ENCODE measurements at places on chromosomes 4 and X.

DNA sequence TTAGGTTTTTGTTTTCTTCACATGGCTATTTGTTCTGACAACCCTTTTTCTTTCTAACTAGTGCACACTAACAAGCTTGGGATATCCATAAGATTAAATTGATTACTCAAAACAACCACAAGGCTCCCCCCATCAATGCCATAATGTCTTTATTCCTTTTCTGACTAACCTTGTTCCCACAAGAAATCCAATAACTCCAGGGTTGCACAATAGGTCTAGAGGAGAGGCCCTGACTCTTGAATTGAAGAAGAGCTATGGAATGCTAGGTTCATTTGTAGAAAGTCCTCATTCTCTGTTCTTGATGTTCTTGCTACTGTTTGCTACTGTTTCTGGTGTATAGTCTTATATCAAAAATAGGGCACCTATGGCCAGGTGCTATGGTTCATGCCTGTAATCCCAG is 71.0 kb downstream of the PRRG1 start:
- DNase-seq: no peak

DNA sequence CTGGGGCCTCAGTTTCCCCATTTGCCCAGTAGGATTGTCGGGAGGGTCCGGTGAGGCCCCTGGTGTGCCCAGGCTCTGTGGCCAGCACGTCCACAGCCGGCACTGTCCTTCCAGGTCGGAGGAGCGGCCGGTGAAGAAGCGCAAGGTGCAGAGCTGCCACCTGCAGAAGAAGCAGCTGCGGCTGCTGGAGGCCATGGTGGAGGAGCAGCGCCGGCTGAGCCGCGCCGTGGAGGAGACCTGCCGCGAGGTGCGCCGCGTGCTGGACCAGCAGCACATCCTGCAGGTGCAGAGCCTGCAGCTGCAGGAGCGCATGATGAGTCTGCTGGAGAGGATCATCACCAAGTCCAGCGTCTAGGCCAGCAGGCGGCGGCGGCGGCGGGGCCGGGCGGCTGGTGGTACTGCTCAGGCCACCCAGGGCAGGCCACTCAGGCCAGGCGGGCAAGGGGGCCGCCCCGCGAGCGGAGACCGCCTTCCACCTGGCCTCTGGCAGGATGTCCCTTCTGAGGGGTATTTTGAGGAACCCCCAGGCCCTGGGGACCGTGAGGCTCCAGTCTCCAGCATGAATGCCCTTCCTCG is 6.7 kb downstream of the MSANTD1 start:
- DNase-seq: no peak

- DNase-seq: peak; percentile 1
Observed at GRCh38 chrX:32408389-32408788, 803.0 kb downstream of the DMD start.

GRCh38 chrX:134846042-134846441 is 144.7 kb upstream of the SMIM10 start:
- no peak for DNase-seq

DNA sequence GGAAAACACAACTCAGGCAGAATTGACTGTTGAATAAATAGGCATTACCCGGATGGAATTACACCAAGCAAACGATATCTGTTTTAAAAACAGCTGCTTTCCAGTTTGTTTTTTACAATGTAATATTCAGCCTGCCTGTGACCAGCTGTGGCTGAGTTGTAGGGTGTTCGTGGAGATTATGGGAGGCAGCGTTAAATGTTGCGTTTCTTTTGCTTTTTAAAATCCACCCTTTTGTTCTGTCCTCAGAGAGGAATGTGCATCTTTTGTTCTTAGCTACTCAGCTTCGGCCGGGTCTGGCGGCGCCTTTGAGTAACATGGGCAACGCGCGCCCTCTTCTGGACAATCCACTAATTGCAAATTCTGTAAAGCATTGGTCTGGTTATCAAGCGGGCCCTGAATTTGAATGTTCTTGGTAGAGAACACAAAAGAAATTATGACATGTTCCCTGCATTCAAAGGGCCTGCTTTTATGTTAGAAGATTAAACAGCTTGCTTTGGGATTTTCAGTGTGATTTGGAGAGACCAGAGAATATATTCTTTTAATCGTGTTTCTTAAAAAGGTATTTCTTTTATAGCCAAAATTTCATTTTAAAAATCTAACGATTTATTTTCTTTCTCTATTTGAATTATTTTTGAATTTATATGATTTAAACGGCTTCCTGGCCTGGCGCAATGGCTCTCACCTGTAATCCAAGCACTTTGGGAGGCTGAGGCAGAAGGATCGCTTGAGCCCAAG is 76.3 kb upstream of the TRIM2 start:
- DNase-seq: peak; percentile 94

- DNase-seq: peak; percentile 5
Observed at GRCh38 chr4:33386764-33387163, 2666.6 kb downstream of the PCDH7 start.

GRCh38 chr4:144547678-144548298 is 98.2 kb upstream of the HHIP start:
- no peak for DNase-seq

- DNase-seq: no peak
Observed at GRCh38 chr4:76993787-76994641, 44.5 kb downstream of the SEPTIN11 start.

GRCh38 chr4:151144329-151145072 is 45.1 kb downstream of the RPS3A start:
- no peak for DNase-seq

DNA sequence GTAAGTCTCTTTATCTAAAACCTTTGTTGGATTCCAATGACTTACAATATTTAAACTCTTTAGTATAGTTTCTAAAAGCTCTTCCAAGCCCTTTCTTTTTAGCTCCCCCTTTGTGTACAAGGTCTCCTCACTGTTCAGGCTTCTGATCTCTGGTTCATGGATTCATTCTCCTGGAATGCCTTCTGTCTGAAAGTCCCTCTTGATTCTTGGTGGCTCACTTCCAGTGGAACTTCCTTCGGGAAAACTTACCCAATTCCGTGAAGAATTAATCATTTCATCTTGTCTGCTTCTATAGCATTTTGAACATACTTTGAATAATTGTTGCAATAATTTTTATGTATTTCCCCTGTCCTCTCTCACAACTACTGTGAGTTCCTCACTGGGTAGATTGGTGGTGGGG is 3.6 kb downstream of the ARHGAP24 start:
- DNase-seq: no peak

- no peak for DNase-seq
Observed at GRCh38 chr4:92265021-92265420, 38.7 kb upstream of the GRID2 start.
